ENCODE measurements at places on chromosomes 16 and 17.

DNA sequence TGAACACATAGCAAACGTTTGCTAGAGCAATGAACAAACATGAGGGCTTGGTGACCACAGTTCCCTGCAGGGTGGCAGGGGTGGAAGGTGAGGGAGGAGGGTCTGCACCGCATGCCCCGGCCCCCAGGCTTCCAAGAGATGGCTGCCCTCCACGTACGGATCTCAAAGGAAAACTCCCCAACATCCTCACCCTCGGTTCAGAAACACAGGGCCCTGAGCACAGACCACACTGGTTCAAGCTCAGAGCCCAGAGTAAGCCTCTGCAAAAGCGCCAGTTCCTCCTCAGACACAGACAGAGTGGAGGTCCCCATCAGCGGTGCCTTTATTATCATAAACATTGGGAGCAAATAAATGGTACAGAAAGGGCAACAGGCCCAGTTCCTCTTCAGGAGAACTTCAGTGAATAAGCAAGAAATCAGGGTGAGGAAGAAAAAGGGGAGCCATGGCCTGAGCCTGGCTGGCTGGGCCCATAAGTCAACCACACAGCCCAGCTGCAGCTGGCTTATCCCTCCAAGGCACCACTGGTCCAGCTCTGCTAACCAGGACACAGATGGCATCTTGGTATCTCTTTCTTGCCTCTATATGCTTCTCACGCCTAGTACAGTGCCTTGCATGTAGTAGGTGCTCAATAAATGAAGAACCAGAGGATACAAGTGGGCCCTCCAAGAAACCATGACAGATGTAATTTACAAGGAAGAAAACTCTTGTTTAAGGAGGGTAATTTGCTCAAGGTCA is 11.0 kb downstream of the MPO start:
- no peak for DNase-seq

- DNase-seq = no peak
These were observed 144.4 kb downstream of the HAPSTR1 start for GRCh38 chr16:9235867-9236266.

DNA sequence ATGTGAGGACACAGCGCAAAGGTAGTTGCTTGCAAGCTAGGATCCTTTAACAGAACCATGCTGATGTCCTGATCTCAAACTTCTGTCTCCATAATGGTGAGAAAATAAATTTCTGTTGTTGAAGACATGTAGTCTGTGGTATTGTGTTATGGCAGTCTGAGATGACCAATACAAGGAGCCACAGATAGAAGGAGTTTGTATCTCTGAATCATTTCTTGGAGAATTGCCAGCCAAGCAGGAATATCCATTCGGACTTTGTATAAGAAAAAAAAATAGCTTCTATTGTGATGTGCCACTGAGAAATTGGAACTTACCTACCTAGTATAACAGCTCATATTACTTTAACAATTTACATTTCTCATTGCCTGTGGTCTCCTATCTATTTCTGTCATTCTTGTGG is 447.6 kb upstream of the CA10 start:
- DNase-seq = no peak

GRCh38 chr17:29615492-29616299 is 7.0 kb downstream of the CORO6 start:
- peak; percentile 78 for DNase-seq

DNA sequence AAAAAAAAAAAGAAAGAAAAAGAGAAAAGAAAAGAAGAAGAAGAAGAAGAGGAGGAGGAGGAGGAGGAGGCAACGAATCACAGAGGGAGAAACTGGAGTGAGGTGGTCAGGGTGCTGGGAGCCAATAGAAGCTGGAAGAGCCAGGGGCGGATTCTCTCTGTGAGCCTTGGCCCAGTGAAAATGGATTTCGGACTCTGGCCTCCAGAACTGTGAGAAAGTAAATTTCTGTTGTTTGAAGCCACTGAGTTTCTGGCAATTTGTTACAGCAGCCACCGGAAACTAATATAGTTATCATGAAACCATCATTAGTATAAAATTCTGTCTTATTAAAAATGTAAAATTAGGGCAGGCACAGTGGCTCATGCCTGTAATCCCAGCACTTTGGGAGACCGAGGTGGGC is 27.7 kb upstream of the WFIKKN2 start:
- DNase-seq = no peak

DNA sequence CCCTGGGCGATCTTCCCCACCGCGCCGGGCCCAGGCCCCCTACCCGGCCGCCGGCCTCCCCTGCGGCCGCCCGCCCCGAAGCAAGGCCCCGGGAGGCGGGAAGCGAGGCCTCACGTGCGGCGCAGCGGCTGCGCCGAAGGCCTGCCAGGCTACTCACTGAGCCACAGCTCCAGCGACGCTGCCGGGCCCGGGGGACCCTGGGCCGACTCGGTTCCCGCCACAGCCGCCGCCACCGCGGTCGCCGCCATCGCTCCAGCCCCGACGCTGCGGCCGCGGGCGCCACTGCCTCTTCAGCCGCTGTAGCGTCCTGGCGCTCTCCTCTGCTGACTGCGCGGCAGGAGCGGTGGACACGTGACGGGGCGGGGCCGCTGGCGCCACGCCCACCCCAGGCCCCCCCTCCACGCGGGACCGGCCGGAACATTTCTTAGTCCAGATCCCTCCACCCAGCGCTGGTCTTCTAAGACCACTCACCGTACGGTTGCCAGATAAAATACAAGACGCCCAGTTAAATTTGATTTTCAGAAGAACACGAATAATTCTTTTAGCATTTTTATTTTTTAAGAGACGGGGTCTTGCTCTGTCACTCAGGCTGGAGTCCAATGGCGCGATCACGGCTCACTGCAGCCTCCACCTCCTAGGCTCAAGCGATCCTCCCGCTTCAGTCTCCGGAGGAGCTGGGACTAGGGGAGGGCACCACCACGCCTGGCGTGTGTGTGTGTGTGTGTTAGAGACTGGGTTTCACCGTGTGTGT is at the start of gene GGA2:
GGA2 (minus strand) TSS at position 331 of the 751 bp plus-strand sequence; CDS start at position 248, 83 bp downstream.
- peak; percentile 72 for DNase-seq

DNA sequence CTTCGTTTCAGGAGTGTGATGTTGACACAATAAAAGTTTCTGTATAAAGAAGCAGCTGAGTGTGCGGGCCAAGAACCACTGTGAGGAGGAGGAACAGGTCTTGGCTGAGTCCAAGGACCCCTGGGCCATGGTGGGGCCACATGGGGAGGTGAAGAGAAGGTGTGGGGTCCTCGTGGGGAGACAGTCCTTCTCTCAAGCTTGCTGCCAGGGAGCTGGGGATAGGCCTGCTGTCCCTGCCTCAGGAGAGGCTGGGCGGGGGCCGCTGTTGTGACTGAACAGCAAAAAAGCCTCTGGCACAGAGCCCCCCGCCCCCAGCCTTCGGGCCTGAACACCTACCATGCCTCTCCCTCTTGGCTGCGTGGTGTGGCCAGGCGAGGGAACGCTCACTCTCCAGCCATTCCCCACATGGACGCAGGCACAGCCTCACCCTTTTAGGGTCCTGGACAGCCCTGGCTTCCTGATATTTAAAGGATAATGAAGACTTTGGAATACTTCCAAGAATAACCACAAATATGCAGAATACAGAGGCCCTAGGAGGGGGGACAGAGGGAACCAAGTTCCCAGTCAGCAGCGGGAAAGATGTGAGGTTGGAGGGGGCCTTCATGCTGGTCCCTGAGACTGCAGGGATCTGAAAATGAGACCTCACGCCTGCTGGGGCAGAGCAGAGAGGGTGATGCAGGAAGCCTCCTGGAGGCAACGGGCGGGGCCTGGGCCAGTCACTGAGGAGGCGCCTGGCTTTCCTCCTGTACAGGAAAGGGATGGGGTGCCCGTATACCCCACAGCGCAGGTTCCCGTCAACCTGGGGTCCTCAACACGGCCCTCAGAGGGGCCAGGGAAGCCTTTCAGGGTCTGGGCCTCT is 100.0 kb upstream of the CREBBP start:
- DNase-seq = no peak

- DNase-seq = no peak
These were observed 48.4 kb downstream of the COX4I1 start for GRCh38 chr16:85847681-85848601.

GRCh38 chr17:64278614-64279013 is 15.6 kb upstream of the TEX2 start:
- DNase-seq = no peak

DNA sequence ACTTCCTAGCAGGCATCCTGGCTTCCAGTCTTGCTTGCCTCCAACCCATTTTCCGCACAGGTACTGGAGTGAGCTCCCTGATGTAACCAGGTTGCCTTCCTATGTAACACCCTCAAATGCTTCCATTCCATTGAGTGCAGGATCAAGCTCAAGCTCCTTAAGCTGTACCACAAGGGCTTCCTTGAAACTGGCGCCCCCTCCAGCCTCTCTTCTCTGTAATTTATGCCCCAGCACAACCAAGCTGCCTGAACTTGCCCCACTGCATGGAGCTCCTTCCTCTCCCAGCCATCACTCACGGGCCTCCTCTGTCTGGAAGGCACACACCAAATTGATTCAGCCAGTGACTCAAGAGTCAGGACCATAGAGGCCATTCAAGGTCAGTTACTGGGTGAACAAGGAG is 234.8 kb upstream of the RPL38 start:
- DNase-seq = no peak

GRCh38 chr16:29710227-29711219 is 31.5 kb downstream of the QPRT start:
- no peak for DNase-seq

GRCh38 chr17:46943501-46944393 is 20.8 kb downstream of the GOSR2 start:
- DNase-seq = no peak

DNA sequence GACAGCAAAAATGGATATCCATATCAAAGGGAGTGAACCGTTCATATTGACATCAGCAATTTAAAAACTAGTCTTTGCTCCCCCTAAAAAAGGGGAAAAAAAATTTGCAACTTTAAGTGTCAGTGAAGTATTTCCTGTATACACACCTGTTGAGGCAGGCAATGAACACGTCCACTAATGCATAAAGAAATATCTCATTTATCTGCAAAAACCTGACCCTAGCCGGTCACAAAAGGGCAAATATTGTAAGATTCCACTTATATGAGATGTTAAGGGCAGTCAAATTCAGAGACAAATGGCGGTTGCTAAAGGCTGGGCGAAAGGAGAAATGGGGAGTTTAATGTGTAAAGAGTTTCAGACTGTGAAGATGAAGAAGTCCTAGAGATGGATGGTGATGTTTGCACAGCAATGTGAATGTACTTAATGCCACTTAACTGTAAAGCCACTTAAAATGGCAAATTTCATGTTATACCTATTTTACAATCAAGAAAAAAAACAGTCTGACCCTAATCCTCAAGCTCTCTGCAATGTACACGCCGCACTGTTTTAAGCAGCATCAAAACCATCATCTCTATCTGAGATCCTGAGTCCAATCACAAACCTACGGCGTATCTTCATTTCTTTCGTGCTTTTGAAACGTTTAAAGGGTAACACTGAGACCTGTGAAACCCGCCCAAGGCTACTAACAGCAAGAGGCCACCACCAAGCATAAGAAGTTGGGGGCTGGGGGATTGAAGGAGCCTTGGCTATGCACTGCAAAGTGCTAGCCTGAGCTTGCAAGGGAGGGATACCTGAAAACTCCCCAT is 1.1 kb downstream of the PARN start:
- no peak for DNase-seq

GRCh38 chr17:279776-280175 is 72.8 kb downstream of the RPH3AL start:
- no peak for DNase-seq

GRCh38 chr16:29854520-29855100 is 8.4 kb downstream of the CDIPT start:
- DNase-seq = no peak

DNA sequence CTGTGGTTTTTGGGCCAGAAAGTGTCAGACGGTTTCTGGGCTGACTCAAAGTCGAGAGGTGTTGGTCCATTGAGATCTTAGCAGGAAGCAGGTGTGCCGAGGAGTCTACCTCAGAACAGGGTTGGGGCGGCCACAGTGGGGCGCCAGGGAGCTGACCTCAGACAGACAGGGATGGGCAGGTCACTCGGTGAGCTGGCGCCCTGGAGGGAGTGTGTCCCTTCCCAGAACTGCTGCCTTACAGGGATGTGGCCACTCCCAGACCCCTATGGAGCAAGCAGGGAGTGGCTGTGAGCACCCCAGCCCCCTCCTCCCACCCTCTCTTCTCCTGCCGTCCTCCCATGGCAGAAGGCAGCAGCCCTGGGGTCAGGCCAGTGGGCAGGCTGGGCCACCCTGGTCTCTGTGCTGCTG is 14.0 kb upstream of the DPEP1 start:
- DNase-seq = no peak

DNA sequence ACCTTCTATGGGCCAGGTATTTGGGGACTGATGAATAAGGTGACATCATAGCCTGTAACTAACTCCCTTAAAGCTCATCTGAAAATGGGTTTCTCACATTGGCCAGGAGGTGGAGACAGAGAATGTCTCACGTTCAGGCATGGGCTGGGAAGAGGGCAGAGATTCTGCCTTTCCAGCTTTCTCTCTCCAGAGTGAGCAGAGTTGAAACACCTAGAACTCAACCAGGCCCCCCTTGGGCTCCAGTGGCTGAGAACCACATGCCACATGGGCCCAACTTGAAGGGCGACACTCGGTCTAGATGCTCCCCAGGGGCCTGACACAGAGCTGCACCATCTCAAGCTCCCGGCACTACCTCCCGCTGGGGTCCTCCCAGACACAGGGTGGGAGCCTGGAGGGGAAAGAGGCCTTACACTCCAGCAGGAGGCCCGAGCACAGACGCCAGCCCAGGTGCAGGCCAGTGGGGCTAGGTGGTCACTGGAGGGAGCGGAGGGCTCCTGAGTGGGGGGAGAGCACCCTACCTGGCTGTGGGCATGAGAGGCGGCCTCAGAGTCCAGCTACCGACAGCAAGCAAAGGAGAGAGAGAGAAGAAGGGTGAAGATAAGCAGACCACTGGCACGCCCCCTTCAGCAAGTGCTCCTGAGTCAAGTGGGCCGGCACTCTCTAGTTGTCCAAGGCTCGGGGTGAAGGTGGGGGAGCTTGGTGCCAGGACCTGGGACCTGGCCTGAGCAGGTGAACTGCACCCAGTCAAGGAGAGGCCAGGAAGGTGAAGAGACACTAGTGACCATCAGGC is 55.9 kb downstream of the MYO18A start:
- no peak for DNase-seq

DNA sequence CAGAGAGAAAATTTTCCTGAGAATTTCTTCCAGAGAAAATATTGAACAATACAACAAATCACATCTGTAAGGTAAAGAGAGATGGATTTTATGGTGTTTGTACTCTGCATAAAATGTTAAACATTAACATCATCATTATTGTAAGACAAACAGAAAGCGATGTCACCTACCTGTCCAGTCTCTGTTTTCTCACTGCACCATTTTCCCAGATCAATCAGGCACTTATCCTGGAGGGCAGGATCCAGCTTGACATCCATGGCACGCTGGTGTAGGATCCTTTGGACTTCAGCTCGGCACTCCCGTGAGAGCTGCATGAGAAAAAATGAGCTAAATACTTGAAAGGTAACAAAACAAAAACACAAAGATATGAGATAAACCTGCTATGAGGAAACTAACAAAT is 55.9 kb upstream of the CLEC18B start:
- no peak for DNase-seq

Data from activated T-helper 1 cell treated with anti-CD3 and anti-CD28 coated beads, Interleukin-2, amount 50 U/mL, for 16 hours (primary cell).